Left colon (tissue), 2 donors: ENCODE measurements at places on chromosomes 6 and 20. TPM values are rescaled to one million over a fixed set of nuclear protein-coding genes. Genes with fewer than 3 reads are reported as not detected.

Gene ARFGAP1
- total RNA-seq: 67.4 TPM

Gene HLA-DMB
- 21.3 TPM for total RNA-seq

Gene MOG
- not detected for total RNA-seq

Gene TSBP1
- not detected for total RNA-seq

Gene GRM4
- not detected for total RNA-seq

Gene TOX2
- total RNA-seq: 3.4 TPM

Gene SNAI1
- 0.46 TPM for total RNA-seq

Gene ALDH5A1
- 13.9 TPM for total RNA-seq
